Right renal pelvis (tissue), 4 donors: ENCODE measurements at places on chromosomes 5 and 9. TPM values are rescaled to one million over a fixed set of nuclear protein-coding genes. Genes with fewer than 3 reads are reported as not detected.

FOXD4 gene
- polyA plus RNA-seq, result 0.70 TPM

DNA sequence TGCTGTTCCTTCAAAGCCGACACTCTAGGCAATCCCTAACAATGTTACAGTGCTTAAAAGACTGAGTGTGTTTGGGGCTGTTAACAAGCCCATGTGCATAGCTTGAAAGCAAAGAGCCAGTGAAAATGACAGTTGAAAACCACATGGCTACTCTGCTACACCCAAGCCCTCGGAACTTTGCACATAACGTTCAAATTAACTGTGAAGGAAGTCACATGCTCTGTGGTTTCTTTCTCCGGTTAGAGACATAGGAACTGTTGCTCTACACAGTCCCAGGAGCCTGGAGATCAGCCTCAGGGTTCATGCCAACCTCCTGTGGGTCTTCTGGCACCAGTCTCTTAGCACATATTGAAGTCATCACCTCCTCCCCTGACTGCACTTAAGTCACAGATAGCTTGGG lies 51.1 kb downstream of the C9orf152 start:
- no peak for DNase-seq

- no peak for DNase-seq
Measured at GRCh38 chr5:42268630-42269029, 154.6 kb upstream of the GHR start.

GRCh38 chr9:34151398-34151797 lies 24.9 kb upstream of the DCAF12 start:
- no peak for DNase-seq

LARP1 gene
- 130 TPM for polyA plus RNA-seq

GRCh38 chr5:66255714-66256113 lies 111.6 kb downstream of the SREK1 start:
- no peak for DNase-seq

DNA sequence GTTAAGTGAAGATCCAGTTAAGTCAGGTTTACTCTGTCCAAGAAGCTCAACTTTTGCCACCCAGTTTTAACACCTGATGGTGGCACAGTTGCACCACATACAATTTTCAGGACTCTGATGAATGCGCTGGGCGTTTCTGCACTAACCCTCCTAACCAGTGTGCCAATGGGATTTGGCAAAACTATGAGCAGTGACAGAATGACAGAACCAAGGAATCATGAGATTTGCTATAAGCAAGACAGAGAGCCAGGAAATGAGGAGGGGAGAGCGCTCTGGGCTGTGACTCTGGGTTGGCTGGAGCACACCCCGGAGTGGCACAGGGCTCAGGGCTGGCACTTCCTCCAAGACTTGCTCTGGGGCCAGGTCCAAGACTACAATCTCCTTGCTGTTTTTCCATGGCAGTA lies 84.1 kb downstream of the SH3PXD2B start:
- no peak for DNase-seq

DNA sequence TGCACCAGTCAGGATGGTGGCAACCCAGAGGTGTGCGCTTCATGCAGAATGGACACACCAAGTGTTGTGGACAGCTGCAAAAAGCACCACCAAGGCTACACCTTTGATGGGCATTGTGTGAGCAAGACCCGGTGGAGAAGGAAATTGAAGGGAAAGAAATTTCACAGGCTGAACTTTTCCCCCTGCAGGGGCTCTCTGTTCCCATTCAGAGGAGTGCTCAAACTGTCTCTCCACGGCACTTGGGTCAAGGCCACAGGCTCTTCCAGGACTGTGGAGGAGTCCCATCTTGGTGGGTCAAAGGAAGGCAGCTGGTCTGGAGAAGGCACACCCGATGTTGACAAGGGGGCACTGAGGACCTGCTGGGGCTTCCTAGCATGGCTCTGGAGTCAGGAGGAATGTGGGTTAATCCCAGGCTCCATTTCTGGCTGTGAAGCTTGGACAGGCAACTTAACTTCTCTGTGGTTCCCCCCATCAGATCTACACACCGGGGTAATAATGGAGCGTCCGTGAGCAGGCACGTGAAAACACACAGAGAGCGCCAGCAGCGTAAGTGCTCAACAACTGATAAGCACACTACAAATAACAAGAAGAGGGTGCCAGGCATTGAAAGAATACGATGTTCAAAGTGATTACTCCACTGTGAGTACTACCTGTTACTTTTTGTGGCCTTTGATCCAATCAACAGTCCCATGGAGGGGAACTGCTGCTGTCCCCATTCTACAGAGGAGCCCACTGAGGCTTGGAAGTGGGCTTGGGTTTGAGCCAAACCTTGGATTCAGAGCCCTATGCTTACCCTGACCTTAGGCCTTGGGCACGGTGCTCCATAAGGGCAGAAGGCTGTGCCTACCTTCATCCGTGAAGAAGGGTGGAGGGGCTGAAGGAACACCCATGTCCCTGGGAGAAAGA lies 34.2 kb upstream of the TIFAB start:
- DNase-seq, result no peak

SUSD1 gene
- 28.2 TPM for polyA plus RNA-seq

DNA sequence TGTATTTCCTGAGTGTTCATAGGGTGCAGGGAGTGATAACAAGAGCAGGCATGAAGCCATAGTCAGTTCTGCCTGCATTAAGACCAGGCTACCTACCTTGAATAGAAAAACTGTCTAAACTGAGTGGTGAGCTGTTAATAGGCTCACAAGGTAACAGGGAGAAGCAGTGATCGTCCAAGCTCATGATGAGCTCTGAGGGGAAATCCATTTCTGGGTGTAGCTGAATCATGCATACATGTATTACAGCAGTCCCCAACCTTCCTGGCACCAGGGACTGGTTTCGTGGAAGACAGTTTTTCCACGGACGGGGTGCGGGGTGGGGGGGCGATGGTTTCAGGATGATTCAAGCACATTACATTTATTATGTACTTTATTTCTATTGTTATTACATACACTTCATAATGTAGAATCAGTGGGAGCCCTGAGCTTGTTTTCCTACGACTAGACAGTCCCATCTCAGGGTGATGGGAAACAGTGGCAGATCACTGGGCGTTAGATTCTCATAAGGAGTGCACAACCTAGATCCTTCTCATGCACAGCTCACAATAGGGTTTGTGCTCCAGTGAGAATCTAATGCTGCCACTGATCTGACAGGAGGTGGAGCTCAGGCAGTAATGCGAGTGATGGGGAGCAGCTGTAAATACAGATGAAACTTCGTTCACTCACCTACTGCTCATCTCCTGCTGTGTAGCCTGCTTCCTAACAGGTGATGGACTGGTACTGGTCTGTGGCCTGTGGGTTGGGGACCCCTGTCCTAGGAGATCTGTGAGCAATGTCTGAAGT lies 100.0 kb upstream of the IL6ST start:
- no peak for DNase-seq

DNA sequence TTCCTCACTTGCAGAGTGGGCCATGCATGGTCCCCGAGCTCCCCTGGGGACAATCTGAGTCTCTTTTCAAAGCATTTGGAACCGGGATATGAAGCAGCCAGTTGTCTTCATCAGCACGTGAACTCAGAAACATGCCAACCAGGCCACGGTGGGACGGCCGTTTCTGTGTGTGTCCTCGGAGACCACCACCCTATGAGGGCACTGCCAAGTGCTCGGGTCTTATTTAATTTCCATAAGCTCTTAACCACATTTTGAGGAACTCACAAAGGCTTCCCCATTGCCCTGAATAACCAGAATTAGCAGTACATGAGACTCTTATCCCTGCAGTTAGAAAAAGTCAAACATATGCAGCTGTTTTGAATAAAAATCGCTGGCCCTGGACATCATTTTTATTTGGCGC lies 60.1 kb downstream of the OTULIN start:
- no peak for DNase-seq

DNA sequence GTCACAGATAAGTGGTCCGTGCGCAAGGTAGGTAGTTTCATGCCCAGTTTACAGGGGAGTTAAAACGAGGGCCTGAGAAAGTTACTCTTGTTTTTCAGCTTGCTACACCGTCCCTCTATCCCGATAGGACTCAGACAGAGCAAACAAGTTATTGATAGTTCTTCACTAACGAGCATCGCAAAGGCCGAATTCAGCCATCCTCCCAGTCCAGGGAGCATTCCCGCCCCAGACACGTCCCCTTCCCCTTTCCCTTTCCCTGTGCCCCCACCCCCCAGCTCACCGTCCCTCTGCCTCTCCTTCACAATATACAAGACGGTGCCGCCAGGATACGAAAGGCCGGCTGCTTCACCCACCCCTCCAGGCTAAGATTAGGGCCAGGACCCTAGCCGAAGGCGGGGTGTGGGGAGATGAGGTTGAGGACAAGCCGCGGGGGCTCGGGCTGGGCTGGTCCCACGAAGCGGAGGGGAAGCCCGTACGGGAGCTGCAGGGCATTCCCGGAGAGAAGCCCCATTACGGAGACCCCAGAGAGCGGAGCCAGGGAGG lies 599 bp downstream of the KIAA1191 start:
- peak; percentile 13 for DNase-seq

DNA sequence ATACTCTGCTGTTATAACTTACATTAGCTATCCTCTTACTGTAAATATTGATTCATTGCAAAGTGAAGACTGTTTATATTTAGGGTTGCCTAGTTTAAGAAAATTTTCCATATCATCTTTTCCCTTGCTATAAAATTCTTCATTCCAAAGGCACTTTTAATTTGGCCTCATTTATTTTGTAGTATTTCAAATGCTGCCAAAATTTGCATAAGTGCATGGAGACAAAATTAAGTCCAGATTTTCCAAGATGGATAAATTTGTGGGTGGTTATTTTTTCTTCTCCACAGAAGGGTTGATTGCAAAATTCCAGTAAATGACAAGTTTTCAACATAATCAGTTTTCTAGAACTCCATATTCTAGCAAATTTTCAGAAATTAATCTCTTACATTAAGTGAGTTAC lies 141.5 kb upstream of the MTAP start:
- DNase-seq, result no peak

- no peak for DNase-seq
Measured at GRCh38 chr9:133737071-133737773, 930 bp downstream of the SARDH start.
